ENCODE measurements at places on chromosomes 12 and 14.

DNA sequence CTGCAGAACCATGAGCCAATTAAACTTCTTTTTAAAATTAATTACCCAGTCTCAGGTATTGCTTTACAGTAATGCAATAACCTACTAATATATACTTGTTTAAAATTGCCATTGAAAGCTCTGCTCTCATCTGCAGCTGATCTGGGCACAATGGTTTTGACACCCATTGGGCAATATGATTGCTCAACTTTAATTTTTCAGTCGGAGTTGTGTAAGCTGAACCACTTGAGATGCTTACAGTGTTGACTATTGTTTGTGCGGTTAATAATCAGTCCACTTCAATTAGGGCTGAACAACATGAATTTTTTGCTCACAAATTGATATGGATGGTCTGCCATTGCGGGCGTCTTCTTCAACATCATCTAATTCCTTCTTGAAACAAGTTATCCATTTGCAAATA is 18.0 kb upstream of the OR4K5 start:
- DNase-seq: no peak

DNA sequence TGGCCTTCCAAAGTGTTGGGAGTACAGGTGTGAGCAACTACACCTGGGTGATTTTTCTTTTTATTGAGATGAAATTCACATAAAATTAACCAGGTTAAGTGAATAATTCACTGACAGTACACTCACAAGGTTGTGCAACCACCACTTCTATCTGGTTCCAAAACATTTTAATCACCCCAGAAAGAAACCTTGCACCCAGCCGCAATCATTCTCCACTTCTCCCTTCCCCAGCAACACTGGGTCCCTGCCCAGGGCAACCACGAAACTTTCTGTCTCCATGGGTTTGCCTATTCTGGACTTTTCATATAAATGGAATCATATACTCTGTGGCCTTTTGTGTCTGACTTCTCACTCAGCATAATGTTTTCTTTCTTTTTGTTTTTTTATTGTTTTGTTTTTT is 26.3 kb upstream of the MLXIP start:
- no peak for DNase-seq

DNA sequence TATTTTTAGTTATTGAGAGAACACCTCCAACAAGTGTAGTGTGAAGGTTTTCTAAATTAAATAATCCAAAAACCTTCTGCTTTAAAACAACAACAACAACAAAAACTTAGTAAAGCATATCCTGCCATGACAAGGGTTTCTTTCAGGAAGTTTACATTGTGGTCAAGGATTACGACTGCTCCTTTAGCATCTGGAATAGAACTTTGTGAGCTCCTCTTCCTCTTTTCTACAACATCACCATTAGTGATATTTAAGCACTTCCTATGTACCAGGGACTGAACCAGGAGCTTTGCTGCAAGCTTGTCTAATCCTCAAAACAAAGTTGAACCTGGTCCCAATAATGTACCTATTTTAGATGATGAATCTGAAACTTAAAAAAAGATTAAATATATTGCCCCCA is 315.4 kb upstream of the KITLG start:
- DNase-seq: no peak

- peak; percentile 0 for DNase-seq
These were observed 1.8 kb upstream of the LRFN5 start for GRCh38 chr14:41604721-41605531.

GRCh38 chr12:44673811-44674210 is 202.3 kb downstream of the NELL2 start:
- DNase-seq: no peak

- no peak for DNase-seq
These were observed 94.9 kb downstream of the VCPKMT start for GRCh38 chr14:50021261-50022031.

- no peak for DNase-seq
These were observed 123.4 kb upstream of the CPSF6 start for GRCh38 chr12:69115951-69116350.

DNA sequence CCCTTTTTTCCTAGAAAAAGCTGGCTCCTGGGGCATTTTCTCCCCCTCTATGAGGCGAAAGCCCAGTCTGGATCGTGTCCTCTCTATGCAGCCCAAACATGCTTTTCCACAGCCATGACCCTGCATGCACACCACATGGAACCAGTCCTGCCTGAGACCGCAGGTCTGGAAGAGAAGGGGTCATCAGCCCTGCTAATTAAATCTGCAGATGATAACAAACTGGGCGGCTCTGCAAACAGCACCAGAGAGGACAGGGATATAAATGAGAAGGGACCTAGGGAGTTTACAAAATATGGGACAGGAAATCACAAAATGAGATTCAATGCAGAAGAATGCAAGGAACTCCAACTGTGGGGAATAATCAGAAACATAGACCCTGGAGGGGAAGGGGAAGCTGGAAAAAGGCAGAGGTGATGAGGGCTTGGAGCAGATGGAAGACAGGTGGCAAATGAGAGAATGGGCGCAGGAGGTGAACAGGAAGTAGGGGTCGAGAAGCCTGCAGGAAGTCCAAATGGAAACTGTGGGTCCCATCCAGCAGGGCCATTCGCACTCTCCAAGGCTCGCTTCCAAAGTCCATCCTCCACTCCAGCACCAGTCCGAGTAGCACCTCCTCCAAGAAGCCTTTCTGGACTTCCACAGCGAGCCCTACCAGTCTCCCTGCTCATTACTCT is 76.3 kb downstream of the ANO2 start:
- DNase-seq: no peak

DNA sequence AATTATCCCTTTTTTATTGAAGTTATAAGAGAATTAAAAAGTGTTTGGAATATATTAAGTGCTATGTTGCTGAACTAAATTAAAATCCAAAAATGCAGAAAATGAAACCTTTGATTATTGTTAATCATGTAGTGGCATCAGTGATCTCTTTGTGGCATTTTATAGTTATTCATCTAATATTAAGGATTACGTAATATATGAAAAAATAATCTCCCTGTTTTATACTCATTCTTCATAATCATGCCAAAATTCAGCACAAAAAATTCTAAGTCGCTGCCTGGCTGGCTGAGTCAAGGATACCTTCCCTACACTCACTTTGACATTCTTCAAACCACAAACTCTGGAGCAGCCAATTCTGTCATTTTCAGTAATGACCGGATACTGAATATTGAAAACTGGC is 63.7 kb downstream of the ARL1 start:
- no peak for DNase-seq

DNA sequence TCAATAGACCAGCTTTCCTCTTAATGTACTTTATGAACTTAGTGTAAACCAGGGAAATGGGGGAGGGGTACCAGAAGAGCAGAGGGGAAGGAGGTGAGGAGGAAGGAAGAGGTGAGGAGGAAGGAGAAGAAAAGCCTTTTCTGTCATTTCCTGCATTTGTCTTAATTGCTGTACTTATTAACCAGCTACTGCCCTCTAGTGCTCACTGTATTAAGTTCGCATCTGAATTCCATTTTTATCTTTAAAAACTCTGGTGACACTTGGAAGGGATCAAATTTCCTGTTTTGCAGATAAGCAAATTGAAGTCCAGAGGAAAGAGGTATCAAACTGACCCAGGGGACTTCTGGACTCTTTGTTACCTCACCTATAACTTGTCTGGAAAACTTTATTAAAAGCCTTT is 22.2 kb downstream of the MANSC1 start:
- DNase-seq: no peak

- no peak for DNase-seq
These were observed 31.7 kb downstream of the ESRRB start for GRCh38 chr14:76407449-76408150.

DNA sequence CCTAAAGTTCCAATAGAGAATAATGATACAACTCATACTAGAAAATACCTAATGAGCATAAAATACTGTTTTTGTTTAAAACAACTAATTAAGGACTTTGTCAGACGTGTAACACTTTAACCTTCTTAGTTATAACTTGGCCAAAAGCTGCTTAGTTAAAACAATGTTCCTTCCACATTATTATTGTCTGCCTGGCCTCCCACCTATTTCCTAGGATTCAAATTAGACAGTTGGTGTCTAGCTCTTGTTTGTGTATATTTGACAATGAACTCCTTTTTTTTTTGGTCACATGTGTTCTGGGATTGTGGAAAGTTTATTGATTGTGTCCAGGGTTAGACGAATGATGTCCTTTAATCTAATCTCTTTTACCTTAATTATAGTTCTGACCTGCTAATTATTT is 67.6 kb upstream of the PSMA6 start:
- DNase-seq: no peak

DNA sequence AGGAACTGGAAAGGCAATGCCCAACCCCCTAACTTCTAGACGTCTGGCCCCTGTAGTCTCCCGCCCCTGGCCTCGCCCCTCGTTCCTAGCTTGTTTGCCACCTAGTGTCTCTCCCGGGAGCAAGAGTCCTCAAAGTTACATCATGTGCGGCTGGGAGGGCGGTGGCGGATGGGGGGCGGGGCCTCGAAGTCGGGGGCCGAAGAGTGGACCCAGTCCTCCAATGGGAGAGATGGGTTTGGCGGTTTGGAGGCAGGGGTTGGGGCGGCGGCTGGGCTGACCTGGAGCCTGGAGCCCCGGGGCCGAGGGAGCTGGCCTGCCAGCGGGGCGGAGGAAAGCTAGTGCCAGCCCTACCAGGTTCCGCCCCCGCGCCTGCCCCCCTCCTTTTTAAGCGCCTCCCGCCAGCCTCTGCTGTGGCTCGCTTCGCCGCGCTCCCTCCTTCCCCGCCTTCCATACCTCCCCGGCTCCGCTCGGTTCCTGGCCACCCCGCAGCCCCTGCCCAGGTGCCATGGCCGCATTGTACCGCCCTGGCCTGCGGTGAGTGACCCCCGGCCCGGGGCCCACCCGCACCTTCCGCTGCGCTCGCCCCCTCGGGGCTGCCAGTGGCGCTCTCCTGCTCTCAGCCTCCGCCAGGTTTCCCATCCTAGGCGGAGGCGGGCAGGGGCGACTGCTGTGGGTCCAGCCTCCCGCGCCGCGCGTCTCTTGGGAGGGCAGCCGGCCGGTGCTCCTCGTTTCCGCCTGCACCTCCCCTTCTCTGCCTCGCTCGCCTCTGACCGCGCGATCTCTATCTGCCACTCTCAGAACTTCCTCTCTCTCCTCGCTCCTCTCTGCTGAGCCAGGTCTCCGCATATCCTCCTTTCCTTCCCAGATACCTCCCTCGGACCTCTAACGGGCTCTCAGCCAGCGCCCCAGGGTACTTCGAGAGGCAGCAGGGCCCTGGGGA is at the start of gene PCK2:
Gene PCK2, plus strand, starts transcription at position 411 of the 940 bp plus-strand sequence. Its CDS starts 95 bp downstream, at position 506.
- peak; percentile 91 for DNase-seq

DNA sequence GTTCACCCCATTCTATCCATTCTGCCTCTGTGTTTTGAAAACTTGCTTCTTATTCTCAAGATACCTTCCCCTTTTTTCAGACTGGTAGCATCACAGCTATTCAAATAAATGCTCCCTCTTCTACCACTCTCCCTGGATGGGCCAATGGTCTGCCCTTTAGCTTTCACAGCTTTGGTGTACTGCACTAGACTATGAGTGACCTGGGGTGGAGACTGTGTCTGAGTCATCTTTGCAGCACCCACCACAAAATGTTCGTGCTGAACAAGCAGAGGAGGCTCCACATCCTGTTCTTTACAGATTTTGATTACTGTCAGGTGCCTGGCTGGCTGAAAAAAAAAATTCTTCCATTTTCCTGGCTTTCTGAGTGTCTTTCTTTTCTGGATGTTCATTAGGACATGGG is 1104.1 kb upstream of the TMEM132C start:
- peak; percentile 56 for DNase-seq

DNA sequence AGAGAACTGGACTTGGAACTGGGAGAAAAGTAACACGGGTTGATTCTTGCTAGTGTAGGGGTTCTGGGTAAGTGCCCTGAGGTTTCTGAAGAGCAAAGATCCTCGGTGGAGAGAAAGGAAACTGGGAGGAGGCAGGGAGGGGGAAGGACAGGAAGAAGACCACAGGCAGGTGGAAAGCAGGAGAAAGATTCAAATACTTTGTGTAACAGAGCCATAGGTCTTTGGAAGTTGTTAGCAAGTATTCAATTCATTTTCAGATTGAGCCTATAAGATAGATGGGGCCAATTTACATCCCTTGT is 1.3 kb downstream of the PNP start:
- DNase-seq: no peak

- DNase-seq: no peak
These were observed 79.9 kb downstream of the HEATR5A start for GRCh38 chr14:31340297-31341063.

GRCh38 chr14:44029933-44030332 is 477.1 kb downstream of the FSCB start:
- DNase-seq: no peak

DNA sequence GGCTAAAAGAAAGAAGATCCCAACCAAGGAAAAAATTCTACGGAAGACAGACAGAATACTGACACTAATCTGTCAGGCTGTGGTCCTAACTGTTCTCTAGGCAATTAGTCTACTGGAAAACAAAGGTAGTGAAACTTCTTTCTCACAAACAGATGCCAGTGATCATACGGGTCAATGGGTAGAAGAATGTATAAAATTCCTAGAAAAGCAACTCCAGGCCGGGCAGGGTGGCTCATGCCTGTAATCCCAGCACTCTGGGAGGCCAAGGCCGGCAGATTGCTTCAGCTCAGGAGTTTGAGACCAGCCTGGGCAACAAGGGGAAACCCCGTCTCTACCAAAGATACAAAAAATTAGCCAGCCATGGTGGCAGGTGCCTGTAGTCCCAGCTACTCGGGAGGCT is 64.8 kb downstream of the HECTD4 start:
- no peak for DNase-seq

DNA sequence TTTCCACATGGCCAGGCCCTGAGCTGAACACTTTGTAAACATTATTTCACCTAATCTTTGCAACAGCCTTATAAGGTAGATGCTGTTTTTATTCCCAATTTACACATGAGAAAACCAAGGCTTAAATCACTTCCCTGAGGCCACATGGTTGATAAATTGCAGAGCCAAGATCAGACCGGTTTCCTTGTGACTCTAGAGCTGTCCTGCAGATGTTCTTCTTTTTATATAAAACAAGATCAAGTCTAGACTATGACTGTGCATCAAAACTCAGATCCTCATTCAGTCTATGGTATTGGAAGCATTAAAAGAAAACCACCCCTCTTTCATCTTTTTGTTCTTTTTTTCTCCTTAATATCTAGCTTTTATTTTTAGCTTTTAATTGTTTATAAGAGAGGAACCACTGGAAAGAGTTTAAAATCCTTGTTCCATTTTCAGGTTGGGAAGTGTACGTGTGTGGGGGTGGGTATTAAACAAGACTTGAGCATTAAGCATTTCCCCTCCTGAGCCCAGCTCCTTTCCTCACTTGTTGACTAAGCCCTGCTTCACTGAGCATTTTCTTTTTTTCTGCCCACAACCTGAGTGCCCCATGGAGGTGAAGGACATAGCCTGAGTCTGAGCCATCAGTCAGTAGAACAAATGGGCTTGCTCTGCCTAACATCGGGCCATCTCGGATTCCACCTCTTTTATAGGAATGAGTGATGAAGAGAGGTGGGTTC is 45.4 kb downstream of the GPATCH2L start:
- DNase-seq: no peak

DNA sequence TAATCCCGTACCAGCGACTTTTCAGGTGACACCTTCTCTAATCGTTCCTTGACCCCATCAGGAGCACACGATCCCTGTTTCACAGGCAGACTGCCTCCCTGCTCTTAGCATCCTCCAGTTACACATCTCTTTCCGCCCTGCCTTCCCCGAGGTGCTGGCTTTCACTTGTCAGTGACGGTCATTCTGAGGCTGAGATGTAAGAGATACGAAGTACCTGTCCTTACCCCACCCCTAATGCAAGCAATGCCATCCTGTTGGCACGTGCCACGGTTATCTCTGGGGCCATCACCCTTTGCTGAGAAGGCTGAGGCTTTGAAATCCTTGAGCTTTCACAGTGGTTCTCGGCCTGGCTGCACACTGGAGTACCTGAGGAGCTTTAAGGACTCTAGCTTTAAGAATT is 24.4 kb downstream of the B4GALNT3 start:
- no peak for DNase-seq

All from activated naive CD8-positive, alpha-beta T cell treated with anti-CD3 and anti-CD28 coated beads for 36 hours (primary cell).